ENCODE measurements at places on chromosomes 4 and X.

- no peak for DNase-seq
Observed at GRCh38 chr4:48033825-48034413, 17.3 kb downstream of the NIPAL1 start.

DNA sequence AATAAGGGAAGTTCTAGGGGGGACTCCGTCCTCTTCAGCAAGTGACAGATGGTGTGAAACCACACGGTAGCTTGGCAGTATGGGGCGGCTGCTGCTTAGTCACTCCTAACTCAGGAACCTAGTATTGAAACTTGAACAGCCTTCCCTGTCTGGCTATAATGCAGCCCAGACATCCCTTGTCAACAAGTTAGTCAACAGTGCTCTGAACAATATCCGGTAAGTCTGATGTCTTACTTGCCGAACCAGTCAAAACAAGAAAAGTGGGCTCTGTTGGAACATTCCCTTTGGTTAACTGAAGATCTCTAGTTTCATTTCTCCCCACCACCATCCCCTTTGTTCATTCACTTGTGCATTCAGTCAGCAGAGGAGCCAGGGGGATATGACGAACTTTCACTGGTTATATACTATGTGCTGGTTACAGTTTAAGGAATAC lies 18.7 kb upstream of the CXCL13 start:
- DNase-seq: peak; percentile 79

DNA sequence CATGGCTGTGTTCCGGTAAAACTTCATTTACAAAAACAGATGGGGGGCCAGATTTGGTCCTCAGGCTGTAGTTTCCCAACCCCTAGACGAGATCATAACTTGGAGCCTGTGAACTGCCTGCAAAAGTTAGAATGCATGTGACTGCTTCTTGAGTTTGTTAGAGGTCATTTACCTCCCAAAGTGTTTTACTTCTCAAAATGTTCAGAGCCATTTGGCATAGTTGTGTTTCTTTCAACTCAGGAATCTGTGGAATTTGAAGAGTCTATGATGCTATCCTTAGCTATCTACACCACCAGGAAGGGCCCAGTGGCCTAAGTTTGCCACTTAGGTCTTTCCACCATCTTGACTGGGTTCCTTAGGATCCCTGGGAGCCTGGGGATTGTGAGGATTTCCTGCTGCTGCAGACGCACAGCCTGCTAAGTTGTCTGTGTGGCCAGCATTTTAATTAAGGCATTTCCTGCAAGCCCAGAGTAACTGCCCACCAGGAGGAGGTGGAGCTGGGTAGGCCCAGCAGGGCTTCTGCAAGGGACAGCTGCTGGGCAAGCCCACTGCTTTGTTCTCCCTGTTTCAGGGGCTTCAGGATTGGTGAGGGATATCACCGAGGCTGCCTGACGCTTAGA lies 53.1 kb downstream of the CCNI start:
- peak; percentile 54 for DNase-seq

GRCh38 chr4:164701665-164702064 lies 52.3 kb upstream of the SMIM31 start:
- DNase-seq: no peak

- DNase-seq: peak; percentile 88
Observed at GRCh38 chr4:180380733-180381132, 1862.5 kb upstream of the TENM3 start.

GRCh38 chr4:141643557-141643956 lies 7.2 kb downstream of the IL15 start:
- DNase-seq: peak; percentile 89

DNA sequence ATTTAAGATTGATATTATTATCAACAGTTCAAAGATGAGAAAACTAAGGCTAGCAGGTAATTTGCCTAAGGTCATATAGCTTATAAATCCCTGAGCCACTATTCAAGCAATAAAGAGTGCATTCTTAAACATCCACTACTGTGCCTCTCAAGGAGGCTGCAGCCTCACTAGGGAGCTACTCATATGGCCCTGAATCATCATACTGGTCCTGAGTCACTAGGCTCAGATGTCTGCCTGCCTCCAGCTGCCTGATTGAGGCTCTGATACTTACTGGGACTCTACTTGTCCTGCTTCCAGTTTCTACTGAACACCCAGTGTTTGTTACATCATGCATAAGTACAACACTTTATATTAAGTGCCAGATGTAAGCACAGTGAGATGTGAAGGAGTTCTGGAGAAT lies 110.7 kb downstream of the AASDH start:
- DNase-seq: peak; percentile 55

GRCh38 chr4:31947101-31947500 lies 1226.9 kb downstream of the PCDH7 start:
- DNase-seq: peak; percentile 23

DNA sequence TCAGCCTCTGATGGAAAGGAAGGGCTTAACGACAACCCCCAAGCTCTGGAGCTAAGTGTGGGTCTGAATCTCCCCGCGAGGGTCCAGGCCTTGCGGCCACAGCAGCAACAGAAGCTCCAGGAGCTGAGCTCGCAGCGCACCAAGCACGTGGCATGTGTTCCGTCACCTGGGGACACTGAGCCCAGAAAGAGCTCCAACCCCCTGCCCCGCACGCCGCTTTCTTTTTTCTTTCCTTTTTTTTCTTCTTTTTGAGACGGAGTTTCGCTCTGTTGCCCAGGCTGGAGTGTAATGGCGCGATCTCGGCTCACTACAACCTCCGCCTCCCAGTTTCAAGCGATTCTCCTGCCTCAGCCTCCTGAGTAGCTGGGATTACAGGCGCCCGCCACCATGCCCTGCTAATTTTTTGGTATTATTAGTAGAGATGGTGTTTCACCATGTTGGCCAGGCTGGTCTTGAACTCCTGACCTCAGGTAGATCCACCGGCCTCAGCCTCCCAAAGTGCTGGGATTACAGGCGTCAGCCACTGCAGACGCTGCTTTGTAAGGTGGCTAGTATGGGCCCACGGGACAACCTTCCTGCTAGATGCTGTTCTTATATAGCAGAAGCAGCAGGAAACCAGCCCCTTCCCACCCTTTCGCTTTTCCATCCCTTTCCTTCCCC lies 685 bp upstream of the TNIP2 start:
- no peak for DNase-seq

- DNase-seq: no peak
Observed at GRCh38 chrX:108091878-108092291, 307 bp downstream of the ATG4A start.

DNA sequence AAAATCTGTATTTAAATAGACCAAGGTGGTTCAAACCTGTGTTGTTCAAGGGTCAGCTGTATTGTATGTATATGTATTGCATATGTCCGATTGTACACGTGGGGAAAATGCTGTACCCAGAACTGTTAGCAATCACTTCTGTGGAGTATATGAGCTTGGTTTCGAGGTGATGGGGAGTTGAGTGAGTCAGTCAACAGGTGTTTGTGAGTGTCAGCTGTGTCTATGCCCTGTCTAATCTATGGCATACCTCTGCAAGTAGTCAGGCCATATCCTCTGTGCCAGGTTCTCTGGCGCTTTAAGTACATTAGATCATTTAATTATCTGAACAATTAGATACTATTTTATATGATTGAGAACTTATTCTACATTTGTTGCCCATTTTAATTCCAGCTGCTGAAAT lies 7.4 kb downstream of the ZRSR2 start:
- DNase-seq: no peak

- no peak for DNase-seq
Observed at GRCh38 chr4:40986375-40986774, 228.0 kb downstream of the APBB2 start.

GRCh38 chr4:34939073-34939472 lies 1305.2 kb downstream of the ARAP2 start:
- no peak for DNase-seq

- no peak for DNase-seq
Observed at GRCh38 chr4:55218041-55218440, 92.6 kb upstream of the KDR start.

DNA sequence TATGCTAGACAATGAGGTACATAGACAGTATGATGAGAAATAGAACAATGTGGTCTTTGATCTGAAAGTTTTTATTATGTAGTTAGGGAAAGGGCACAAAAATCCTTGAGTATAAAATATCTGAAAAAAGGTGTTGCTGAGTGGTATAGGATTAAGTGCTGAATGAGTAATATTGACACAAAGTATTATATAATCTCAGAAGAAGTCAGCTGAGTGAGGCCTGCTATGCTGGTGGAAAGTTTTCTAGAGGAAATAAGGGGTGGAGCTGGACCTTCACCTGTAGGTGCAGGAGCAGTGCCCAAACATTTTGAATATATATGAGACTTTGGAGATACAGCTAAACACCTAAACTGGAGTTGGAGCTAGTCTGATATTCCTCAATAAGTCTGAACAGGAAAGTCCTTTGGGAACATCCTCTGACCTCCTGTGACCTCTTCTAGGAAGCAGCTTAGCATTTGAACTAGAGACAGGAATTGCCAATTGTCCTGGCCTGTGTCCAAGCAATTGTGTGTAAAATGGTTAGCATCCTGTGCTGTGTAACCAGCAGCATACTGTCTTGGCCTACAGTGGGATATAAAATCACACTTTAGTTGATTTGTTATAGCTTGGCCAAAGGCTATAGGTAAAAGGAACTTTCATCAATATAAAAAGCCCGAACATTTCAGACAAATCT lies 285.3 kb downstream of the ANKRD50 start:
- DNase-seq: no peak

GRCh38 chr4:182367153-182367552 lies 124.0 kb downstream of the TENM3 start:
- no peak for DNase-seq

- DNase-seq: no peak
Observed at GRCh38 chrX:2974961-2975360, 31.4 kb upstream of the ARSH start.

GRCh38 chrX:145818186-145819113 lies 821 bp downstream of the SLITRK2 start:
- no peak for DNase-seq

DNA sequence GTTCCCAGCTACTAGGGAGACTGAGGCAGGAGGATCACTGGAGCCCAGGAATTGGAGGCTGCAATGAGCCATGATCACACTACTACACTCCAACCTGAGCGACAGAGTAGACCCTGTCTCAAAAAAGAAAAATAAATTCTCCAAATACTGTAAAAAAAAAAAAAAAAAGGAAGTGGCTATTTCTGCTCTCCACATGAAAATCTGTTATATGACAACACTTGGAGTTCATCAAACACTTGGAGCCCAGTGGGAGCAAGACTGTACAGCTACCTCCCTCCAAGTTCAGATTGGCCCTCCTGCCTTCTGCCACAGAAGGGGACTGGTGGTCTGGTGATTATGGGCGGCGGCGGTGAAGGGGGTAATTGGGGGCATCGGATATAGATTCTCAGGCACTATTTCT lies 9.0 kb upstream of the CLDN34 start:
- no peak for DNase-seq

GRCh38 chr4:166121897-166122296 lies 248.9 kb downstream of the TLL1 start:
- DNase-seq: no peak

- peak; percentile 61 for DNase-seq
Observed at GRCh38 chrX:41334363-41335197, 618 bp downstream of the DDX3X start.

DNA sequence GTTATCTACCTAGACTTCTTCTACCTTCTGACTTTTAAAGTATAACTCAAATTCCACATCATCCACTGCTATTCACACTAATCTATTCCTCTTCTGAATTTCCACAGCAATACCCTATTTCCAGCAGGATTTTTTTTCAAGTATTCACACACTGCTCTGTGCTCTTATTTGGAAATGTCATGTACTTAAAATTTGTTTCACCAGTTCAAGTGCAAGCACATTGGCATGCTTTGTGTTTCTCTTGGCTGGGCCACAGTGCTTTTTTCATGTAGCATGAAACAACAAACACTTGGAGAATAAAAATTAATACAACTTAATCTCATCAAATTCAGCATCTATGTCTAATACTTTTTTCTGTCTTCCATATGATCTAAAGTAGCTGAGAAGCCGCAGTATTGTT lies 161.8 kb upstream of the PCDH18 start:
- no peak for DNase-seq

- no peak for DNase-seq
Observed at GRCh38 chr4:54226404-54227255, 2.5 kb upstream of the PDGFRA start.

DNA sequence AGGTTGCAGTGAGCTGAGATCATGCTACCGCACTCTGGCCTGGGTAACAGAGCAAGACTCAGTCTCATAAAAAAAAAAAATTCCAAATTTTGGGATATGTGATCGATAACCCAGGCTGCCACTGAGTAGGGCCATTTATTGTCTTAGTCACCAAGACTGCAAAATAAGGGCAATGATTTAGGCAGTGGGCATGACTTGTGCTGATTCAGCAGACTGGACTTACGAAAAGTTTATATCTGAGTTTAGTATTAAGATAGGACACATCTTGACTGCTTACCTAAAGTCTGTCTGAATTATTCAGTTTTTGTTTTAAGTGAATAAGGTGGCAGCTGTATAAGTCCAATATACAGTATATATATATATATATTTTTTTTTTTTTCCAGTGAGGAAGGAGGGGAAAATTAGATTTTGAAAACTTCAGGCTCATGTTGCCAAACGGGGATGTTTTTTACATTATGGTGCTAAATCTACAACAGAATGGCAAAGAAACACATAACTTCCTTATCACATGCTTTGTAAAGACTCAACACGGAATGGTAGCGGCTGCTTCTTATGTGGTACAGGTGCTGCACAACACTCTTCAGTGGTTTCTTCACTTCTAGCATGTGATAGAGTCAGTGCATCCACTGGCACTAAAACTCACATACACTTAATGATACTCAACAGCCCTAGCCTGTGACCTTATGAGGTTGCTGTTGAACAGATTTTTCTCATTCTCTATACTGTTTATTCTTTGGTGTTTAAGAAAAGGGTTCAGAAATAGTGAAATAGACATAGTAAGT lies 6.5 kb downstream of the TEX13D start:
- DNase-seq: no peak

DNA sequence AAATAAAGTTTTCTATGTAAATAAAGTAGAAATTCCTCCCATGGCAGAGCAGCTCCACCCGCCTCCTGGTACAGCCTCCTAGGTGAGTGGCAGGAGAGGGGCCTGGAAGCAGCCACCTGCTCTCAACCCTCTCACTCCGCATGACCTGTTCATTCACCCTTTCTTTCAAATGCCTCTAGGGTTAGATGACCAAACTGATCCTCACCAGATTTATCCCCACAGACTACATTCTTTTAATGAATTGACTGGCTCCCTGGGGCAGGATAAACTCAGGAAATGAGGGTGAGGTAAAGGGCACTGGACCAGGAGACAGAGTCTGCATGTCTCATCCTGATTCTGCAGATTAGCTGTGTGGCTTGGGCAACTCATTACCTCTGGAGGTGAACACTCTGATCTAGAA lies 32.6 kb upstream of the NKX6-1 start:
- no peak for DNase-seq

- DNase-seq: no peak
Observed at GRCh38 chrX:48064261-48064660, 7.2 kb downstream of the ZNF630 start.

GRCh38 chrX:10168226-10168625 lies 11.5 kb downstream of the CLCN4 start:
- no peak for DNase-seq

DNA sequence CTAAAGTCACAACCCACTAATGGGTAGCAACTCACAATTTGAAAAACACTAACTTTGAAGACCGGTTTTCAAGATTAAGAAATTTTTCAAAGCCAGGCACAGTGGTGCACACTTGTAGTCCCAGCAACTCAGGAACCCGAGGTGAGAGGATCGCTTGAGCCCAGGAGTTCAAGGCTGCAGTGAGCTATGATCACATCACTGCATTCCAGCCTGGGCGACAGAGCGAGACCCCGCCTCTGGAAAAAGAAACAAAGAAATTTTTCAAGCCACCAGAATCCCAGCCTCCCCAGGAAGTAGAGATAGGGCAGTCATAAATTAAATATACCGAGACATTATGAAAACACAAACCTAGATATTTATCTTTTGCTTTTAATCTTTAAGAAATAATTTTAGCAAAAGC lies 13.0 kb downstream of the SMARCA1 start:
- DNase-seq: no peak
